ENCODE measurements at places on chromosomes 2 and 18.

DNA sequence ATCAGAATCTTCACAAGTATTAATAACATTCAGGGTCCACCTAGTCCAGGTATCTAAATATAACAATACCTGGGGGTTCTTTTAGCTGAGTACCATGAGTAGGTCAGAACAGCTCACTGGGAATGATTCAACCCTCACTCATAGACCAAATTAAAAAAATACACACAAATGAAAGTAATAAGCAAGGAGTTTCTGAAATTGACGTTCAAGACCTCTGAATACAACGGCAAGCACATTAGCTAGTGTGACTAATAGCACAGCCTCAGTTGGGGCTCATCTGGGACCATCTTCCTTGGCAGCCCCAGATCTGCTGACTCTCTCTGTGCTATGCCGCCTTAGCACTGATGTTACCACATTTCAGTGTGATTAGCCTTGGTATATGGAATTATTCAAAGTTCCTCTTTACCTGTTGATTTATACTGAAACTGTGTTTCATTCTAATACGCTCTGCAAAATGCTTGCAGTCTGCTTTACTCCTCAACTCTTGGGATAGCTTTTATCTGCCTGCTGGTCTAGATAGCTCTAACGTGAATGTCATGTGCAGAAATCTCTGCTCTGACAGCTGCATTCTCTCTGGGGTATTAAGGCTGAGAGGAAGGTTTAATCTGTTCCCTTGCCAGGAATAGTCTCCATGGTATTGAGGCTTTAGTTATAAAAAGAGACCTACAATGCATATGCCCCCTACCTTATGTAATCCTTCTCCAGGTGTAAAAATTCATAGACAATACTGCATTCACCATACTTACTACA is 153.3 kb downstream of the METTL4 start:
- no peak for DNase-seq

GRCh38 chr2:73163483-73164367 is 38.6 kb upstream of the NOTO start:
- DNase-seq = peak; percentile 90

DNA sequence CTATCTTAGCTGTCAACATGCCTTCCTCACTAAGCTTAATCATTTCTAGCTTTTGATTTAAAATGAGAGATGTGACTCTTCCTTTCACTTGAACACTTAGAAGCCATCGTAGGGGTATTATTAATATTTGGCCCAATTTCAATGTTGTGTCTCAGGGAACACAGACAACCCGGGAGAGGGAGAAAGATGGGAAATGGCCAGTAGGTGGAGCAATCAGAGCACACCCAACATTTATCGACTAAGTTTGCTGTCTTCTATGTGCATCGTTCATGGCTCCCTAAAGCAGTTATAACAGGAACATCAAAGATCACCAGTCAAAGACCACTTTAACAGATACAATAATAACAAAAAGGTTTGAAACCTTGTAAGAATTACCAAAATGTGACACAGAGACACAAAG is 110.2 kb downstream of the OLA1 start:
- no peak for DNase-seq

DNA sequence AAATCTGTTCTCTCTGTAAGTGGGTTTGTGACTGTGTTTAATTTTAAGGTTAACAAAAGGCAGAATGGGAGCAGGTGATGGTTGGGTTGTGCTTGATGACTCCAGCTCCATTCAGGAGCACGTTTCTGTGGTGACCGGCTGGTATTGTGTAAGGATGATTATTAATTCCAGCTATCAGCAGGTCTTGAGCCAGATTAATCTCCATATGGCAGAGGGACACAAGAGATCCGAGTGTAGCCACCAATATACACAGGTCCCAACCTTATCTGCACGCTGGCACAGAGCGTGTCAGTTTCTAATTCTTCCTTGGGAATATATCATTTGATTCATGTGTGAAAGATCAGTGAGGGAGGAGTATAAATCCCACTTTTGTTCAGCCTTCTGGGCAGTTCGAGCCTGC is 199.0 kb upstream of the DCC start:
- DNase-seq = no peak

- DNase-seq = no peak
These were observed 96.2 kb downstream of the PDE1A start for GRCh38 chr2:182330451-182331305.

- DNase-seq = no peak
These were observed 50.4 kb upstream of the KCNG2 start for GRCh38 chr18:79747156-79747845.

GRCh38 chr18:60377778-60378469 is 5.3 kb upstream of the MC4R start:
- no peak for DNase-seq

DNA sequence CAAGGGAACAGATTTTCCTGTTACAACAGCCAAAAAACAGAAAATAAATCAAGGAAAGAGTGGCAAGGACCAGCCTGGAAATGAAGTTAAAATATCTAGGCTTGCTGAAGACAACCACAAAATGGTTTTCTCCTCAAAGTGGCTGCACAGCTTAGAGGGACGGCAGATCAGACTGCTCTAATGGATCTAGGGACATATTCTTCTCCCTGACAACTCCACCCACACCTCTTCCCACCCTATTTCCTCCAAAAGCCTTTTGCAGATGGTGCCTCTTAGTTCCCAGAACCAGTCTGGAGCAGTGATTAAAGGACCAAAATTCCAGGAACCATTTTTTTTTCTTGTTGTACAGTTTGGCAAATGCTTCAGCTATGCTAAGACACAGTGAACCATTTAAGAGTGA is 220.2 kb upstream of the SIX2 start:
- DNase-seq = no peak

GRCh38 chr2:240631548-240632305 is 6.4 kb downstream of the GPR35 start:
- no peak for DNase-seq

DNA sequence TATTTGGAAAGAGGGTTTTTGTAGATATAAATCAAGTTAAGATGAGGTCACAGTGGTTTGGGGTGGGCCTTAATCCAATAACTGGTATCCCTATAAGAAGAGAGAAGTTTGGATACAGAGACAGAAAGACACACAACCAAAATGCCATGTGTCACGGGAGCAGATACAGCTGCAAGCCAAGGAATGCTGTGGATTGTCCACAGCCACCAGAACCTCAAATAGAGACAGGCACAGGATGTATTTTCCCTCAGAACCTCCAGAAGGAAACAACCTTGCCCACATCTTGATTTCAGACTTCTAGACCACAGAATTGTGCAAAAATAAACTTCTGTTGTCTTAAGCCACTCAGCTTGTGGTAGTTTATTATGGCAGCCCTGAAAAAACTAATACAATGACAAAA is 105.5 kb downstream of the GCA start:
- no peak for DNase-seq

DNA sequence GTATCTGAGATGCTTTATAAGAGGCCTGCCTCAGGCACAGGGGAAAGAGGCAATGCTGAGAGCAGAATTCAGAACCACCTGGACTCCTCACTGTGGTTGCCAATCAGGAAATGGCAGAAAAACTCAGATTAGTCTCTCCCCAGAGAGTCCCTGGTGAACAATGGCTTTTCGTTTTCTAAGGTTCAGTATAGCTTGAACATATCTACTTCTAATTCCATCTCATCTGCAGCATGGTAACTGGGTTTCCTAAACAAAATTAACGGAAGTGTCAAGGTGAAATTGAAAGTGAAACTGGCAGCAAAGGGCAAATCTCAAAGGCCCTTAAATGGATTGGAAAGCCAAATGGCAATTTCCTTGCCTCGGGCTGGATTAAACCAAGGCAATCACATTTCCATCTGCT is 480.2 kb upstream of the ACVR2A start:
- no peak for DNase-seq

GRCh38 chr2:45551862-45552261 is 59.2 kb downstream of the SRBD1 start:
- DNase-seq = no peak

- DNase-seq = no peak
These were observed 184.7 kb downstream of the GFPT1 start for GRCh38 chr2:69202327-69202726.

- no peak for DNase-seq
These were observed 1.9 kb downstream of the DOK6 start for GRCh38 chr18:69402533-69402989.

GRCh38 chr2:217256251-217256650 is 396.4 kb upstream of the TNP1 start:
- DNase-seq = no peak

Data from HTR-8/SVneo (cell line).